ENCODE measurements at places on chromosomes 11 and 22.

- no peak for DNase-seq
These were observed 81.5 kb upstream of the MYOD1 start for GRCh38 chr11:17637901-17638300.

DNA sequence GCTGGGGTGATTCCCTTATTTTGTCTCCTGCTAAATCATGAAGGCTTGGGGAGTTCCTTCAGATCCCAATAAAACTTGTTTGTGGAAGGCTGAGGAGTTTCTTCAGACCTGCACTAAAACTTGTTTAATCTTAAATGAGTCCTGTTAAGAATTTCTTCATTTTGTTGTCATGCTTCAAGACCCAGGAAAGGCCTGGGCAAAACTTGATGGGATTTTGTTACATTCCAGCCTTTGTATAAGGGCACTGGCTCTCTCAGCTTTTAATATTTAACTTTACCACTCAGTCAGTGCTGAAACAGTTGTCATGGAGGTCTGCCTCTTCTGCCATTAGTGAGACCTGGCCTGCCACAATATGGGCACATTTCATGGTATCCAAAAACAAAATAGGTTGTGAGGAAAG, 699.0 kb downstream of the ETS1 start:
- DNase-seq = no peak

DNA sequence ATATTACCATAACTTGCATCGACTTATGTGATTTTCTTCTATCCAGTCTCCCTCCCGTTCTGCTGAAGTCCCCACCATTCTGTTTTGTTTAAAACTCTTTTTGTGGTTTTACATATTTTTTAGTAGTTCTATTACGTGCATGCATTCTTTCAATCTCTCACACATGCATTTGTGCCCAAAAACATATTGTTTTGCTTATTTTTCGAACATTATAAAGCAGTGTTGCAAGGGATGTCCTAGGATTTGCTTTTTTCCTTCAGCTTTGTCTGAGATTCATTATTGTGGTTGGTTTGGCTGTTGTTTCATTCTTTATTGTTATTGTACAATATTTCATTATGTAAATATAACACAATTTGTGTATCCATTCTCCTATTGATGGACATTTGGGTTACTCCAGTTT, 235.7 kb downstream of the DYNC2H1 start:
- no peak for DNase-seq

- DNase-seq = no peak
These were observed 5.0 kb downstream of the MAP6 start for GRCh38 chr11:75663808-75664207.

GRCh38 chr11:22787551-22788162, 41.9 kb downstream of the SVIP start:
- DNase-seq = peak; percentile 30

GRCh38 chr11:35536470-35536869, 11.1 kb upstream of the PAMR1 start:
- no peak for DNase-seq

DNA sequence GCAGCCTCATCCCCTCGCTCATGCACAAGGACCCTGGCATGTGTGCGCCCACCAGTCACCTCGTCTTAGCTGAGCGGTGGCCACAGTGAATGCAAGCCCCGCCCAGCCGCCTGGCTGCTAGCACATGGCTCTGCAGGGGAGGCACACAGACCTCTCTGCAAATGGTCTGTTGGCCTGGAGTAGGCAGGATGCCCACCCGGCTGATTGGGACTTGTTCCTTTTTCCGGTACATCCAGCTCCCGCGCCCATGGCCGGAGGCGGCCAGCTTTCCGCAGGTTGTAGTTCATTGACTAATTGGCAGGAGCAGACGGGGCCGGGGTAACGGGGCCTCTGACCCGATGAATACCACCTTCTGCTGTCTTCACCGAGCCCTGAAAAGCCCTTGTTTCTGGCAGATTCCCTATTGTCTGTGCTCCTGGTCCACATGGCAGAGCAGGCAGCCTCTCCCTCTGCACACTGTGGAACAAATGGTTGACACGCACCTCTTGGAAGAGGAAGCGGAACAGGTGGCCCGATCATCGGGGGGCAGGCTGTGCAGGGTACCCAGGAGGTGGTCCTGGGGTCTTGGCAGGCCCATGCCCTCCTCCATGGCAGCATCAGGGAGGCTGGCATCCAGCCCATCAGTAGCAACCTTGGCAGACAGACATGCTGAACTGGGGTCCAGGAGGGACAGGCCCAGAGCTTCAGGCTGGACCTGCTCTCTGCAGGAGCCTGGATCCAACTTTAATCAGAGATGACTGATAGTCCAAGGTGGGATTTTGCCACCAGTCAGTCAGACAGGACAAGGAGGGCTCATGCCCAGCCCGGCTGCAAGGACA, 1512.0 kb downstream of the BRD1 start:
- no peak for DNase-seq

GRCh38 chr11:17528906-17529843, 15.0 kb downstream of the USH1C start:
- DNase-seq = peak; percentile 67

GRCh38 chr11:134544095-134544815, 132.2 kb upstream of the B3GAT1 start:
- no peak for DNase-seq

GRCh38 chr22:21766691-21767462, 31.3 kb upstream of the YPEL1 start:
- DNase-seq = no peak

DNA sequence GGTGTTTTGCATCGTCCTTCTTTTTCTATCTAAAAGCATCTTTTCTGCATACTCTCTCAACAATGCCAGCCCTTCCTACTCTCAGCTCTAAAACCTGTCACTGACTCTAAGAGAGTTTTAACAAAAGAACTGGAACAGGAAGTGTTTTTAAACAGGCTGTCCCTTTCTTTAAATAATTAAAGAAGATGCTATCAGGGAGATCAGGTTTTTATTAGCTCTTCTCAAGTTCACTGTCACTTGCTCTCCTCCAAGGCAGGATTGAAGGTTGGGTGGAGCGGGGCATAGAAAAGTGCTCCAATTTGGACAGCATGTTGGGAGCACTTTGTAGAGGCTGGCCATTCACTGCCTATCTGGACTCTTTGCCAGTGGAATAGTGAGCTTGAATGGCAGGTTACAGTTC, 56.4 kb upstream of the BARX2 start:
- DNase-seq = no peak

- DNase-seq = no peak
These were observed 132.6 kb upstream of the TEAD1 start for GRCh38 chr11:12541583-12542151.

- no peak for DNase-seq
These were observed 10.1 kb upstream of the ANAPC15 start for GRCh38 chr11:72122607-72123006.

GRCh38 chr11:117857734-117858414, 18.6 kb downstream of the FXYD6 start:
- DNase-seq = no peak

GRCh38 chr11:121625777-121626506, 173.2 kb upstream of the SORL1-AS1 start:
- DNase-seq = no peak

- no peak for DNase-seq
These were observed 10.4 kb downstream of the PNPLA5 start for GRCh38 chr22:43881091-43882061.

GRCh38 chr11:44833877-44834452, 107.2 kb downstream of the TSPAN18 start:
- no peak for DNase-seq

- no peak for DNase-seq
These were observed 98.5 kb upstream of the CSNK2A3 start for GRCh38 chr11:11451501-11452005.

DNA sequence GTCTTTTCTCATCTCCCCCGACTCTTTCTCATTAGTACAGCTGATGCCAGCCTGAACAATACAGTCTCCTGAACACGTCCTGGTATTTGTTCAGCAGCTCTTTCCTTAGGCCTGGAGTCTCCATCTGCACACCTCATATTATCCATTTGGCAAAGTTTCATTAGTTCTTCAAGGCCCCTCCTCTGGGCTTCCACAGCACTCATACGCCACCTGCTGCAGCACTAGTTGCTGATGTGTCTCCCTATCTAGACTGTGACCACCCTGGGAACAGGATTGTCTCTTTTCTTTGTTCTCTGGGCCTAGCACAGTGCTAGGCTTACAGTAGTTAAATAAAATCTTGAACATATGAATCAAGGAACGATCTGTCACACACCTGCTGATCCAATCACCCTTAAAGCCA, 17.2 kb downstream of the DCHS1 start:
- DNase-seq = no peak

- DNase-seq = no peak
These were observed at the start of gene APOC3 for GRCh38 chr11:116829525-116830183. TSS of gene APOC3 (plus strand) at chr11:116829907. CDS start at chr11:116830583, 676 bp downstream.

- DNase-seq = no peak
These were observed 420.6 kb upstream of the CNTN5 start for GRCh38 chr11:98600103-98600502.

GRCh38 chr22:25478528-25478927, 85.9 kb upstream of the GRK3 start:
- peak; percentile 68 for DNase-seq

DNA sequence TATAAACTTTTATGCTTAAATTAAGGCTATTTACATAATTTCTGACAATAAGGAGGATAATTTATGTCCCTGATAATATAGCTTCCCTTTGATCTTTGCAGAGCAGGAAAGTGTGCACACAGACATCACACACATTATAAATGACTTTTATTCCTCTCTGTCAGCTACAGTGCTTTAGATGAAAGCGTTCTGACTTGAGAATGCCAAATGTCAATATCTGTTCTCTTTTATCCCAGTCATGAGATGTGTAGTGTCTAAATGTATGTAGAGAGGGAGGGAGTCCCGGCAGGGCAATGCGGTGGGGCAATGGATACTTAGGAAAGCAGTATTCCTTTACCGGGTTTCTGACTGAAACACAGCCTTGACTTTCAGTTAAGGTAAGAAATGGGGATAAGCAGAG, 225.4 kb upstream of the CHORDC1 start:
- no peak for DNase-seq

DNA sequence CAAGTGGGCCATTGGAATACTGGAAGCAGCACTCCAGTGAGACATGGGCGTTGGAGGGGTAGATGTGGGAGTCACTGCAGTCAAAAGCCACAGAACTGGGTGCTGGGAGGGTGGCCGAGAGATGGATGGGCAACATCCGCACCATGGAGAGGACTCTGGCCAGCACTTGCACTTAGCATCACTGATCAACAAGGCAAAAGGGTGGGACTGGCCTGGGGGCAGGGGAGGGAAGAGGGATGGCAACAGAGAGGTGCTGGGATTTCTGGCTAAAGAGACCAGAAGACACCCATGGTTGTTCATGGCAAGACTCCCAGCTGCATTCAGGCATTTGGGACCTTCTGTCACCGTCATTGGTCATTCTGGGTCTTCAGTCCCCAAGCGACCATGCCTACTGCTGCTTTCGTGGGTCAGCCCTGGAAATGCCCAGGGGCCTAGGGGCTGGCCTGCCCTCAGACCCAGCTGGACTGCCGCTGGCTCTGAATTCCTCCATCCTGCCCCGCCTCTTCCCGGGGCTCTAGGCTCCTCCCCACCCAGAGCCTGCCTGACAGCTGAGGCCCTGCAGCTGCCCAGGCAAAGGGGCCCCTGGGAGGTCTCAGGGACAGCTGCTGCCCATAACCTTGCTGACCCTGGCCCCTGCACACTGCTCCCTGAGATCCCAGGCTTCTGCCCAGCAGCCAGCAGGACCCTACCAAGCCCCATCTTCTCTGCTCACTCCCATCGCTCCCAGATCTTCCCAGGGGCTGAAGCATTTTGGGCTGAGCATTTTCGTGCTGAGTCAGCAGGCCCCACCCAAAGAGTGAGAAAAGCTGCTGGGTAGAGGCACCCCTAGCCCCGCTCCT, 13.0 kb upstream of the CDC42EP2 start:
- peak; percentile 85 for DNase-seq

- no peak for DNase-seq
These were observed 258.5 kb upstream of the KIRREL3 start for GRCh38 chr11:127259102-127259501.

DNA sequence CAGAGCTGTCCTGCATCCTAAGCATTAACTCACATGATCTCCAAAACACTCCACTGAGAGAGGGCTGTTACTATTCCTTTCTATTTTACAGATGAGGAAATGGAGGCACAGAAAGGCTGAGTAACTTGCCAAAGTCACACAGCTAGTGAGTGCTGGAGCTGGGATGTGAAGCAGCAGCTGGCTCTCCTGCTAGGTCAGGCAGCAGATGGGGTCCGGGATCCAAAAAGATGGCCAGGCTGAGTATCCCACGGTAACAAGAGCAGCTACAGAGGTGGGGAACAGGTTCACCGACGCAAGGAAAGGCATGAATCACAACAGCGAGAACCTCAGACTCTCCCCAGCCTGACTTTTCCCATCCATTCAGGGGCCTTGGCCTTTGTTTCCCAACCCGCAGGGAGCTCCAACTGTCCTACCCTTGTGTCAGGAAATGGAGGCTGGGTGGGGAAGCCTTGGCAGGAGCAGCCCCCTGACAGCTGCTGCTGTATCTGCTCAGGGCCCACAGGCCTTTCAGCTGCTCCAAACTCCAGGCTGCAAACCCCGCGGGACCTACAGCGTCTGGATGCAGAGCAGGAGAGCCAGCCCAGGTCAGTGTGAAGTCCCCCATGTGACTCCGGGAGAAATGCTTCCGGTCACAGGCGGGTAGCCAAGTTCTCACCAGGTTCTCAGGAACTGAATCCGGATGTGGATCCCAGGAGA, 29.5 kb downstream of the DKK3 start:
- peak; percentile 87 for DNase-seq

- peak; percentile 78 for DNase-seq
These were observed 838 bp downstream of the BCL9L start for GRCh38 chr11:118924591-118925585.

GRCh38 chr11:96088914-96089313, 165.0 kb upstream of the MTMR2 start:
- DNase-seq = no peak

DNA sequence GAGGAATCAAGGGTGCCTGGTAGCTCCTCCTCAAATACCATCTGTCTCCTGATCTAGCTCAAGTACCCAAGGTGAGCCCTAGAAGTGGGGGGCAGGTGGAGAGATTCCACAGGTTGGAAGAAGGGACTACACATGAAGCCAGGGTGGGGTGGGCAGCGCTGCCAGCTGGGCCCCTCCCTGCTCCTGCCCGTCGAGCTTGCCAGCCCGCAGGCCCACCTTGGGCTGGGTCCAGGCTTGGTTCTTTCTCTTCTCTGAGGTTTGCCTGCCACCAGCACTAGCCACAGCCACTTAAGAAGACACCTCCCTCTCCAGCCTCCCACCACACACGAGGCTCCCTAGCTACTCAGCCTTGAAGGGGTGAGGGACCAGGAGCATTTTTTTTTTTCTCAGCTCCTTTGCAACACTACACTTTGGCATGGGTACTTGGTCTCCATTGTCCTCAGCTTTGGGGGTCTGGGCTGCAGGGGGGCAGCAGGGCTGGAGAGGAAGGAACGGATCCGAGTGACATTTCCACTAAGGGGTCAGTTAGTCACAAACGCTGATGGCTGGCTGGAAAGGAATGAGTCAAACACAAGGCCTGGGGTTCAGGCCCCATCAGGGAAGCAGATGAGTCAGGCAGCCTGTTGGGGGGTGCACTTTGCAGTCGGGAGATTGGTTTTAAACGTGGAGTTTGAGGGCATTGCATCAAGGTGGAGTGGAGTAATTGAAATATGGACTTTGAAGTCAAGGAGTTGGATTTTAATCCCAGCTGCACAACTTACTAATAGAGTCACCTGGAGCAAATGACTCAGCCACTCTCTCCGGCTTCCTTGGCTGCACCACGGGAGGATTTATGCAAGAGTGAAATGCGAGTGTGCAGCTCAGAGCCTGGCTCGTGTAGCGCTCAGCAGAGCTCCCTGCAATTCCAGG, 7.4 kb upstream of the NPTXR start:
- no peak for DNase-seq

- DNase-seq = no peak
These were observed 143.1 kb upstream of the RASSF10 start for GRCh38 chr11:12865863-12866595.

Measured in femur (tissue), 1 donor.